T-helper 1 cell (primary cell): ENCODE measurements at places on chromosomes 5 and 9.

DNA sequence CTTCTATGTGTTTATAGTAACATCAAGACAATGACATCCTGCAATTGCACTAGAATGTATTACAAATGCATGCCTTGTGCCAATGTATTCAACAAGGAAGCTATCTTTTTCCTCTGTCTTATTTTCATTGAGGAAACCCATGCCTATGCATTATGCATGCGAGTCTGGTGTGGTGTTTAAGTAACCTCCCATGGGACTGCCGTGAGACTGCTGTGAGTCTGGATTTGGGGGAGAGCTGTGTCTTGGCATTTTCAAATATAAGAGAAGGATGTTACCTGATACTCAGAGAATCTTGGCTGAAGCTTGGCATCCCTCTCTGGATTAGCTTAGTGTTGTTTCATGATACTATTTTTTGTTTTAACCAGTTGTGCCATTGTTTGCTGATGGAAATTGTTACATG, 98.3 kb downstream of the F2RL2 start:
- no peak for DNase-seq

DNA sequence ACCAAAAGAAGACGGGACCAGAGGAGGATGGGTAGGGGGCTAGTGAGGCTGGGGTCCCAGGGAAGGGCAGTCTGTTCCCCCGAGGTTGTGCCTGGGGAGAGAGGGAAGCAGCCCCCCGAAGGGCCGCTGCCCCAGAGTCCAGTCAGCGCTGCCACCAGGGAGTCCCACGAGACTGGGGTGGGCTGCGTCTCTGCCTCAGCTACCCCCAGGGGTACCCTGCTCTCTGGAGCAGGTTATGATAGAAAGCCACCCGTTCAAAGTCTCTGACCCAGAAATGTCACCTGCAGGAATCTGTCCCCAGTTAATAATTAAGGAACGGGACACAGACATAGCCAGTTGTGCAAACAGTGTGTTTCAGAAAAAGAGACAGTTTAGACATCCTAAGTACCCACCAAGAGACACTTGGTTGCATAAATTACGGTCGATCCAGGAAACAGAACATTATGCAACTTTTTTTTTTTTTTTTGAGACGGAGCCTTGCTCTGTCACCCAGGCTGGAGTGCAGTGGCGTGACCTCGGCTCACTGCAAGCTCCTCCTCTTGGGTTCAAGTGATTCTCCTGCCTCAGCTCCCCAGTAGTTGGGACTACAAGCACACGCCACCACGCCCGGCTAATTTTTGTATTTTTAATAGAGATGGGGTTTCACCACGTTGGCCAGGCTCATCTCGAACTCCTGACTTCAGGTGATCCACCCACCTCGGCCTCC, 10.7 kb upstream of the AGPAT2 start:
- no peak for DNase-seq

GRCh38 chr5:36607114-36607571, 737 bp downstream of the SLC1A3 start:
- no peak for DNase-seq

DNA sequence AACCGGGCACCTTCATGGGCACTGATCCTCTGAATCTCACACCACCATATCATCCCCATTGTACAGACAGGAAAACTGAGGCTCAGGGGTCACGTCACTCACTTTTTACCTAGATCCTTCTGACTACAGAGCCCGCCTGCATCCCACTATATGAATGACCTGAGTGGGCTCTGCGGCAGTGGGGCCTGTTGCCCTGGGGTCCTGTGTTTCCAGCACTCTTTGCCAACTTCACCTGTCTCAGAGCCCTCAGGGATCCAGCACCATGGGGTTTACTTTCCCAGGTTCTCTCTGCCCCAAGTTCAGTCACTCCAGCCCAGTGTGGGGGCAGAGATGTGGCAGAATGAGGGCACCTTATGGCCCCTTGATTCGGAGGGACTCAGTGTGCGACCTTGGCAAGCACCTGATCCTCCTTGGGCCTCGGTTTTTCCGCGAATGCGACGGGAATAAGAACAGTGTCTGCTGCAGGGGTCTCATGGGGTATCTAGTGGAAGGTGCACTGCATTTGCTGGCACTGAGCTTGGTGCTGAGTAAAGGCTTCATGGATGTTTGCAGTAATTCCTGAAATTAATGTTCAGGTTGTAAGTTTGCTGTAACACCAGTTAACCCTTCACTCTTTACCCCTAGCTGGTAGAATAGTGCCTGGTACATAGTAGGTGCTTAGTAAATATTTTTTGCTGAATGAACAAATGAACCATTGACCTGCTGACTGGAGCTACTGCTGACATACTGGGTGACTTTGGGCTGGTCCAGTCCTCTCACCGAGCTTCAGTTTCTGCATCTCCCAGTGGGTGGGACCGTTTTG, 47.1 kb upstream of the BOD1 start:
- DNase-seq, result no peak

DNA sequence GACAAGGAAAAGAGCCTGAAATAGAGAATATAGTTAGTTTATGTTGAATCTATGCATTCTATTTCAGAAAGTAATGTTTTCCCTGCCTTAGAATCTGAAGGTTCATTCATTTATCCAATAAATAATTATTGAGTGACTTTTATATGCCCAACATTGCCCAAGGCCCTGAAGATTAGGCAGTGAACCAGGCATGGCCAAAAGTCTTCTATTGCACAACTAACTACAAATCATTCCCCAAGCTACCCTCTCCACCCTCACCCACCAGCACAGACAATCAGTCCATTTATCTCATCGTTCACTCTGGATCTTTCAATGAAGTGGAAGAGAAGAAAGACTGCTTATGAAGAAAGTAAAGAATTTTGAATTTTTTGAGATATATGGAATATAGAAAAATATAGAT, 268.4 kb downstream of the PLK2 start:
- DNase-seq, result no peak

DNA sequence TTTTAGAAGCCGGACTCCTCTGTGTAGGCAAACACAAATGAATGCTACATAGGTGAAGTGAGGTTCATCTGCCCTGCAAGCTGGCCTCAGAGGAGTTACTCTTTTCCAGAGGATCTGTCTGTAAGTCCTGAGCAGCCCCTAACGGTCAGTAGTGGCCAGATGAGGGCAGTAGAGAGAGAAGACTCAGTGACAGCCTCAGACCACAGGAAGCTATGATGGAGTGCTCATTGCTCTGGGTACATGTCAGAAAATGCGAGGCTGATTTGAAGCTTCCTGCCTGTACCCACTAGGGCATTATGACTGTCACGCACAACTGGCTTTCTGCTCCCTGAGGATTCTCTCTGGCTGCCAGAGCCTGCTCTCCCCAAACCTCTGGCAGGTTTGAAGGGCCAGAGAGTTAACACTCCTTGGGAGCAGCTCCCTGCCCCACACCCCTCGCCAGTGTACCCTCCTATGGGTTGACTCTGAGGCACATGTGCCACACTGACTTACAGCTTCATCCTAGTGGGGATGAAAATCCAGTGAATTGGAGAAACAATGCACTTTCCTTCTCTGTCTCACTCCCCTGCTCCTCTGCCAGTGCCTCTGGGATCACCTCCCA, 141.5 kb downstream of the GABRG2 start:
- no peak for DNase-seq

DNA sequence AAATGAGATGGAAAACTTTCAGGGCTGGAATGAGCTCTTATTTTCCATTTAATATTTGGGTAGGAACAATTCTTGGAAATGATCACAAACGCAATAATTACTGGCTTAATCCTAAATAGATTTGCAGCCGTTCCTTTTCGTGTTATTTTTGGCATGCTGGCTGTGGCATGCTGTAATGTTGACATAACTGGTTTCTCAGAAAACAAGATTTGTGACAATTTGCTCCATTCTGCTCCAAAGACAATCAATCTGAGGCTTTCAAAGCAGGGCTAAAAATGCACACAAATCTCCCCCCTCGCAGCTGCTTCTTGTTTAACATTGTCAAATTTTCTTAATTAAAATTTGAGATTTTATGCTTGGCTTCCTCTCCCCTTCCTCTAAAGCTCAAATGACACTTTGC, 151.2 kb downstream of the TTC39B start:
- no peak for DNase-seq

- DNase-seq, result no peak
These were observed 323.0 kb downstream of the TMEM167A start for GRCh38 chr5:82754036-82754746.

GRCh38 chr5:180801596-180802324, 846 bp downstream of the MGAT1 start:
- no peak for DNase-seq

- no peak for DNase-seq
These were observed 119.5 kb upstream of the MTAP start for GRCh38 chr9:21682981-21683380.

GRCh38 chr5:122749886-122750285, 25.0 kb upstream of the SNX2 start:
- no peak for DNase-seq
